WTC11 (cell line): ENCODE measurements at places on chromosomes 16 and 17.
A peak's percentile ranks its signal among the peaks of the same experiment; 100 is the strongest.

- no peak for DNase-seq
Observed at GRCh38 chr17:61412860-61413660, 13.4 kb downstream of the TBX2 start.

DNA sequence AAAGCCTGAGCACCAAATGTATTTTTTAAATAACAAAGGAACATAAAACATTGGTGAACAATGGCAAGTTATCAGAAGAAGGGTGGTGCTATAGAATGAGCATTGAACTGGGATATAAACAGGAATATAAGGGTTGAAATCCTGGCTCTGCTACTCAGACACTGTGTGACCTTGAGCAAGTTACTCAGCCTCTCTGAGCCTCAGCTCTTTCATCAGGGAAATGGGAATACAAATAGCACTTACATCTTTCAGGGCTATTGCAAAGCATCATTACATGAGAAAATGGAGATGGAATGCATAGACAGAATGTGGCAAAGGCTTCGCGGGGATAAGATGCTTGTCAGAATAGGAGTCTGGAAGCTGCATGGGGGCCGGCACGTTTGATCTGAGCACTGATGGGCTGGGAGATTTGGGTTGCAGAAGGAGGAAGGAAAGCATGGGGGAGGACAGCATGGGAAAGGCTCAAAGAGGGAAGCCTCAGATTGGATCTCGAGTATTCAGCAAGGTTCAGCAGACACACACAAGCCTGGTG, 4.8 kb upstream of the CDH5 start:
- no peak for DNase-seq

DNA sequence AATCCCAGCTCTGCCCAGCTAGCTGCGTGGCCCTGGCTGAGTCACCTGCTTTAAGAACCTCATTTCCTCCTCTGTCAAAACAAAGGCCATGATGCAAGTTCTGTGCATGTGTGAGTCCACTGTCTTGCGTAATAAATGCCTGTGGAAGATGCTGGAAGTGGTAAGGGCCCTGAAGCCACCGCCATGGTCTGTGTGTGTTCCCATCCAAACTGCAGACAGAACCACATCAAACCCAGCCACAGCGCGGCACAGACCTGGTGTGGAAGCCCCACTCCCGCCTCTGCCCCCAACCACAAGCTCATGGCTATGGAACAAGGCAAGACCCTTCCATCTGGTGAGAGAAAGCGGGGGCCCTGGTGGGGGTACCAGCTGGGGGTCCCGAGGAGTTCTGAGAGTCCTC, 26.0 kb downstream of the NECAB2 start:
- DNase-seq: no peak

DNA sequence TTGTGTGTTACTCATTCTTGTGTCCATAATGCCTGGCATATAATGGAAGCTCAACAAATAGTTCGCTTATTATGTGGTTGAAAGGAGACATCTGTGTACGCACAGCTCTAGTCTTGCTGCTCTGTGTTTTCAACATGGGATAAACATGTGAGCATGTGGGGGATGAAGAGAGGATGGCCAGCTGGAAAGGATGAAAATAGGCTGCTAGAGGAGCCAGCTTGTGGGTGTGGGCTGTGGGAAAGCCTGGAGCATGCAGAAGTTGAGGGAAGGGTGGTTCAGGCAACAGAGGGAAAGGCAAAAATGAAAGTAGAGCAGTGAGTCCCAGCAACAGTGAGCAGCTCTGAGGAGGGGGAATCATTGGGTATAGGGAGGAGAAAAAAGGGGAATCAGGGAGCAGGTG, 324.6 kb upstream of the CDH11 start:
- DNase-seq: no peak

DNA sequence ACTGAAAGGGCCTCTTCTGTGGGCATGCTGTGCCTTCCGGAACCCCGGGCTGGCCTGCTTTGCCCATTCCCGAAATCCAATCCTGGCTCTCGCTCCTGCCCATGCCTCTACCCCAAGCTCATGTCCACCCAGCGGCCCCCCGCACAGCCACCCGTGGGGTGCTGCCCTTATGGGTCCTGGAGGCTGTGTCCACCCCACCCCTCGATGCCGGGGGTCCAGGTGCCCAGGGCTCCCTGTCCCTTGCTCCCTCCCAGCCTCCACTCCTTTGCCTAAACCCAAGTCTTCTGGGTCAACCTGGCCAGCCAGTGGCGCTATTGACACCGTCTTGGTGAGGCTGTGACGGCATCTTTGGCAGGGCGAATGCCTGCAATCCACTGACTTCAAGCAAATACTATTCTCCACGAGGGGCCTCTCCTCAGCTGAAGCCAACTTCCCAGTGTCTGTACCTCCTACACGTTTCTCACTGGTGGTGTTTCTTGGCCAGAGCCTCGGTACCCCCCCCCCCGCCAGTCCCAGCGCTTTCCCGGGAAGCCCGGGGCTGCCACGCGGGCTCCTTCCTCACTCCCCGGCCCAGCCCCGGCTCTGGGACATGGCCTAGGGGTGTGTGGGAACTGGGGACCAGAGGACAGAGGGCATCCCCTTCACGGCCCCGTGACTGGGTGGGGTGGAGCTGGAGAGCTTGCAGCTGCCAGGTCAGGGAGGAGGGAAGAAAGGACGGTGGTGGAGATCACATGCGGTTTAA, 12.2 kb upstream of the DUS1L start:
- no peak for DNase-seq

DNA sequence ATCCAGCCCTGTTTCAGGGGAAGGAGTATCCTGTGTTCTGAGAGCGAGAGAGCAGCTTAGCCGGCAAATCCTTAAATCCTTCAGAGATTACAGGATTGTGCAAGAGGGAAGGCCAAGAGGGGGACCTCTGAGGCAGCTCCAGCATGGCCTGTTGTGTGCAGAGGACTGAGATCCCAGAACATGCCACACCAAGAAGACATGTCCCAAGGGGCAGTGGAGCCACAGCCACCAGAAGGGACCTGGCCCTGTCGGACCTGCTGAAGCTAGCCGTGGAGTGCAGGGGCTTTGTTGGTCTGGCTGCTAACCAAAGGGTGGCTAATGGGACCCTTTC, 1.6 kb upstream of the MRC2 start:
- DNase-seq: no peak

DNA sequence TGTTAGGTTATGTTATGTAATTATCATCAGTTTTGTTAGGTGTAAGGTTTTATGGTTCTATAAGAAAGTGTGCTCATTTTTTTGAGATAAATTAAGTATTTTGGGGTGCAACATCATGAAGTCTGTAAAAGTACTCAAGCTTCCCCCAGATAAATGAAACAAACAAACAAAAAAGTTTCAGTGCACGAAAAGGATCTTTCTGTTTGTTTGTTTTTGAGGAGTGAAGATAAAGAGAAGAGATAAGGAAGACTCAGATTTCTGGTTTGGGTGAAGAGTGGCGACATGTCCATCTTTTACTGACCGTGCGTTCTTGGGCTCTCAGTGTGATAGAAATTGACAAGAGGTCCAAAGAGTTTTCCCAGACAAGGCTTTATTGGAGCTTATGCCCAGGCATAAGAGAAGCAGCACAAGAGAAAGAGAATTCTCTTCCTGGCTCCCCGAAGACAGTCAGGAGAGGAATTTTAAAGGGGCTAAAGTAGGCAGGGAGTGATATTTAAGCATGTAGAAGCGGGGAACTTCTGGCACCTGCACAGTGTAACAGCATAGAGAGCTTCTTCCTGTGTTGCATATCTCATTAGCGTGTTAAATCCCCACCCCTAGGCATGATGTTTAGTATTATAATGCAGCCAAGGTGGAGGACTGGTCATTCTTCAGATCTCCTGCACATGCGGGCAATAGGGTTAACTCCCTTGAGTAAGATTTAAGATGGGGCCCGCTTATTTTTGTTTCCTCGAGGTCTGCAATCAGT, 71.3 kb downstream of the PLCG2 start:
- DNase-seq: no peak

GRCh38 chr17:21676281-21677111, 15.8 kb upstream of the KCNJ18 start:
- DNase-seq: no peak

GRCh38 chr16:75541236-75541635, 5.3 kb upstream of the CHST5 start:
- no peak for DNase-seq

- DNase-seq: no peak
Observed at GRCh38 chr16:24349320-24349719, 93.2 kb downstream of the CACNG3 start.

DNA sequence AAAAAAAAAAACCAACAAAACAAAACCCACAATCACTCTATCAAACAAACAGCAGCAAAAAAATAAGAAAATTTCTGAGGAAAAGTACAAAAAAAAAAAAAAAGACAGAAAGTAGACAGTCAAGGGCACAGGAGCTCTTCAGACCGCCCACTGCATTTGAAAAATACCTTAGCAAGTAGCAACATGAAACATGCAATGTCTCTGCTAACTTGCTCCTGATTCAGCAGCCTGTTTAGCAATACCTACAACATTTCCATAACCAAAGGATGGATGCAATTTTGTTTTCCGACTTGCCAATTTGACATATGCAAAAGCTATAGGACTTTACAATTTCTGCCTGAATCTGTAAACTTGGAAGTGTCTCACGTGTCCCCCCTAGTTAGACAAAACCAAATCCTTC, 57.4 kb downstream of the SYNRG start:
- DNase-seq: no peak

GRCh38 chr17:50192144-50192617, 9.2 kb downstream of the COL1A1 start:
- no peak for DNase-seq

- DNase-seq: no peak
Observed at GRCh38 chr17:2406903-2407790, 6.3 kb upstream of the MNT start.

GRCh38 chr17:52191491-52191890, 33.0 kb upstream of the CA10 start:
- no peak for DNase-seq

GRCh38 chr16:80751167-80751566, 53.2 kb downstream of the CDYL2 start:
- DNase-seq: no peak

GRCh38 chr17:43860927-43861622, 14.1 kb downstream of the CD300LG start:
- no peak for DNase-seq

- DNase-seq: peak; percentile 67
Observed at GRCh38 chr17:75764711-75765421, at the start of gene GALK1. Gene GALK1 (minus strand): TSS chr17:75765192. CDS start chr17:75765136, 56 bp downstream.

- no peak for DNase-seq
Observed at GRCh38 chr16:3854750-3855541, 25.6 kb downstream of the CREBBP start.

DNA sequence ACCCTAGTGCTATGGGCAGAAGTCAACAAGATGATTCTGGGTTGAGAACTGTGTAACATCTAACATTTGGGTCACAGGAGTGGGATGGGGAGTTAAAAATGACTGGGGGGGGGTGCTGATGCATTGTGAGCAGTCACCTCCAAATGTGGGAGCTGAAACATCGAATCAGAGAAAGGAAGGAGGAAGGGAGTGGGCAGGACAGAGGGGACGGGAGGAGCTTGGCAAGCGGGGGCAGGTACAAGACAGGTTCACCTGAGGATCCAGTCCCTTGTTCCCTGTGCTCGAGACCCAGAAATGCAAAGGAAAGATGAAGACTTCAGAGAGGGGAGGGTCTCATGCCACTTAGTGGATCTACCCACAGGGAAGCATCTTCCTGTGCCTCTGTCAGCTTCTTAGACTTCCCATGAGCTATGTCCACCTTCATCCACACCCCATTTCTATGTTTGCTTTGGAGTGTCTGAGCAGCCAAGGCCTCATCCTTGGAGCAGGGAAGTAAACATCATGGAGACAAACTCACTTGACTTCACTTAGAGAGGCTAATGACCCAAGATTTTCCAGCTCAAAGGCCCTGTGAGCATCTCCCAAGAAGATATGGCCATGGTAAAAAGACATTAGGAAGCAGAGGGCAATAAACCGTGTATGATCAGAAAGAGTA, 20.5 kb downstream of the SMPD3 start:
- no peak for DNase-seq

DNA sequence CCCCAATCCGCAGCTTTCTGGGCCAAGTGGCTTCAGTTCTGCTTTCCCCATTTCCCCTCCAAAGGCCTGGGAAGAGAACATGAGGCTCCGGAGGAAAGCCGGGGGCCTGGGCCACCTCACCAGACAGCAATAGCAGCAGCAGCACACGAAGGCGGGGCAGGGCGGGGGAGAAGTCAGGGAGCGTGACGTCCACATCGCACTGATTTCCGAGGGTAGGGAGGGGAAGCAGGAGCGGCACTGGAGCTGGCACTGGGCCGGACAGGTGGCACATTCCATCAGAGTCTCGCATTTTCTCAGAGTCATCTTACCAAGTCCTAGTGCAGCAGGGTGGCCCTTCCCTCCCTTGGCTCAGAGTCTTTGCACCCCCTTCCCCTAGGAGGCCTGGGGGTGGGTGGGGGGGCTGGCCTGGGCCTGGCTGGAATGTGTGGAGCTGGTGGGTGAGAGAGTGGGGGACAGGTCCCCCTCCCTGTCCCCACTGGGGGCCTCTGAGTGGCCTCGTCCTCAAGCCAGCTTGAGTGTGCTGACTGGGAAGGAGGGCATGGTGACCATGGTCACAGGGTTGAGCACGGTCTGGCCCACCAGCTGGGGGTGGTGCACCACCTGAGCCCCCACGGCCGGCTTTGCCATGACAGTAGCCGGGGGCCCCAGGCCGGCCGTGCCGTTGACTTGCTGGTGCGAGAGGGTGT, 14.3 kb downstream of the MNT start:
- DNase-seq: no peak

DNA sequence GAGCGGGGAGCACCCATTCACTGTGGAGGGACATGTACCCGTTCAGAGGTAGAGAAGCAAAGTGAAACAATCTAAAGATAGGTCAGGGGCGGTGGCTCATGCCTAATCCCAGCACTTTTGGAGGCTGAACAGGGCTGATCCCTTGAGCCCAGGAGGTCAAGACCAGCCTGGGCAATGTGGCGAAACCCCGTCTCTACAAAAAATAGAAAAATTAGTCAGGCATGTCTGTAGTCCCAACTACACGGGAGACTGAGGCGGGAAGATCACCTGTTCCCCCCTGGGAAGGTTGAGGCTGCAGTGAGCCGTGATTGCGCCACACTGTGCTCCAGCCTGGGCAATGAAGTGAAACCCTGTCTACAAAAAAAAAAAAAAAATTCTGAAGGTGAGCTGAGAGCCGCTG, 21.7 kb downstream of the MYL4 start:
- DNase-seq: no peak

DNA sequence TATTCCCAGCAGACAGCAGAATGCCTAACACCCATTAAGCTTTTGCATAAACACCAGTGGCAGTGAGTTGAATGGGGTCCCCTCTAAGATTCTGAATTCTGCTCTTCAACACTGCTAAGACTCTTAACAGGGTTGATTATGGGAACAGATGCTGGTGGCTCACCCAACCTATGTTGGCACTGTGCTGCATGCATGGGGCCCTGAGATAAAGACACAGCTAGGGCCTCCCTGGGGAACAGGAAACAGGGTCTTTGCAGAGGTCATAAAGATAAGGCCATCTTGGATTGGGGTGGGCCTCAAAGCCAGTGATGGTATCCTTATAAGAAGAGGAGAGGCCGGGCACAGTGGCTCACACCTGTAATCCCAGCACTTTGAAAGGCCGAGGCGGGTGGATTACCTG, 190.8 kb downstream of the SLC39A11 start:
- no peak for DNase-seq

- DNase-seq: no peak
Observed at GRCh38 chr17:66675991-66676371, 158.9 kb upstream of the CACNG5 start.

GRCh38 chr16:89534252-89534756, 26.1 kb downstream of the SPG7 start:
- DNase-seq: no peak

- peak; percentile 90 for DNase-seq
Observed at GRCh38 chr17:79042421-79043190, 18.6 kb downstream of the C1QTNF1 start.
